Activated CD4-positive, alpha-beta T cell treated with anti-CD3 and anti-CD28 coated beads, Interleukin-2, amount 10 ng/mL, durations not matched to agents 7 days and 5 days (primary cell): ENCODE measurements at places on chromosomes 13 and 19. TPM values are rescaled to one million over a fixed set of nuclear protein-coding genes. Genes with fewer than 3 reads are reported as not detected.

GRCh38 chr19:18895038-18895823, 727 bp downstream of the CERS1 start:
- no peaks in the 10 kb centered on the region for H3K36me3 ChIP-seq
- H3K4me3 ChIP-seq = no peak overlapping the region
- no peak for DNase-seq
- H3K27me3 ChIP-seq = peaks cover 33% of the 10 kb centered on the region
- H3K27ac ChIP-seq = no peak overlapping the region
- peaks cover 2% of the 10 kb centered on the region for H3K4me1 ChIP-seq

DNA sequence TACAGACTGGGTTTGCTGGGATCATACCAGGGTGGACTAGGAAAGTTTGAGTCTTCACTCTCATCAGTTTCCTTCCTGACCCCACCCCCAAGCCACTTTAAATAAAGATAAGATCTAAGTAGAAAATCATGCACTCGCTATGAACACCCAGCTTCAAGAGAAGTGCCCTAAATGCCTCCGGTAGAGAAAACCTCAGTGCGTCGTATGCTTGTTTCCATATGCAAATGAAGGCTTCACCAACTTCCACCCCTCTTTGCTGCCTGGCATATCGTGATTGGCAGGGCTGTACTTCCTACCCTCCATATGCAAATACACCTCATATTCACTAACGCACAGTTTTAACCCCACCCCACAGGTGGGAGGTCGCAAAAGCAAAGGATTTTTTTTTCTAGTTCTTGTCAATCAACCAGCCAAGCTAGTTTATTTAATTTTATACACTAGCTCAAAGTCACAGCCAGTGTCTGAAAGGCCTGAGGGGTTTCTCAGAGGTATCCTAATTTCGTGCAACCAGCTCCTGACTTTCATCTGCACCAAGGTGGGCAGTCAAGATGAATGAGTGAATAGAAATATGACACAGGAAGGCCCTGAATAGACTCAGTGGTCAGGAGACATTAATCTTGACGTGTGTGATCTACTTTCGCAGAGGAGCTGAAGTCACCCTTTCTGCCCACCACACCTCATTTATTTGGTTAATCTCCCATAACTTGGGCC, 121.1 kb upstream of the TSHZ3 start:
- H3K4me3 ChIP-seq = no peak overlapping the region
- no peaks in the 10 kb centered on the region for H3K27me3 ChIP-seq
- H3K4me1 ChIP-seq = no peaks in the 10 kb centered on the region
- no peak overlapping the region for H3K27ac ChIP-seq
- no peaks in the 10 kb centered on the region for H3K36me3 ChIP-seq
- no peak for DNase-seq

DNA sequence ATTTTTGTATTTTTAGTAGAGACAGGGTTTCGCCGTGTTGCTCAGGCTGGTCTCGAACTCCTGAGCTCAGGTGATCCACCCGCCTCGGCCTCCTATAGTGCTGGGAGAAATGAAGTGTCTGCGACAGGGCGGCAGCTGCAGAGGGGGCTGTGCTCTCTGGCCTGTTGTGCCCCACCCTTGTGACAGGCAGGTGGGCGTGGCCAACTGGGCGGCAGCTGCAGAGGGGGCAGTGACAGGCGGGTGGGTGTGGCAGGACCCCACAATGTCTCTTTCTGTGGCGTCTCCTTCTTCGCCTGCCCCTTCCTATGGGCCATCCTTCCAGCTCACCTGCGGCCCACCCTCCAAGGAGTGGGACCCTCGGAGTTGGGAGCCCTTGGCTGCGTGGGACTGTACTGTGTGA, 11.8 kb downstream of the STK11 start:
- no peak for DNase-seq
- H3K4me1 ChIP-seq = peaks cover 21% of the 10 kb centered on the region
- H3K36me3 ChIP-seq = peaks cover 10% of the 10 kb centered on the region
- peak overlapping the region; percentile 46 for H3K27ac ChIP-seq

DNA sequence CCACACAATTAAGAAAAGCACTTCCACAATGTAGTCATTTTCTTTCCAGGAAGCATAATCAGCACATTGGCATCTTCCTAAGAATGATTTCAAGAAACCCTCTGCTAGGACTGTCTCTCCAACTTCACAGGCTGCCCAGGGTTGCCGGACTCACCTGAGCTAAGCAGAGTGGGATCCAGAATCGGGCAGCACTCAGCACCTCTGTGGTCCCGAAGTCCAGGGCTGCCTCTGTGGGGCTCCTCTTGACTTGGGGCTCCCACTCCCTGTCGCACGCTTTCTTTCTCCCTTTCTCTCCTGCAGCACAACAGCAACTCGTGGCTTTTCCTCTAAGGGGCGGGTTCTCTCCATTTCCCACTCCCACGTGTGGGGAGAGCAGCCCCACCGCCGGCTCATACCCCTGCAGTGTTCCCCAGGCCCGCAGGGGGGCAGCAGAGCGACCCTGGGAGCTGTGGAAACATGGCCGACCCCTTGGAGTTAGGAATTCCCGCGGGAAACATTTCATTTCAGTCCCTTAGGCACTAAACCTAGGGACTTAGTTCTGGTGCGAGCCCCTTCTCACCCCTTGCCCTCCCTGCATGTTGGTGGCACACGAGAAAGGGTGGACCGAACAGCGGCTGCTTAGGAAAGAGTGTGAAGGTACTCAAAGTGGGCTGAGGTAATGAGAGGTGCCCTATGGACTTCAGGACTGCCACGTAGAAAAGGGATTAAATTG, at the start of gene TMEM272:
TMEM272 (minus strand) TSS at position 316 of the 712 bp plus-strand sequence. CDS start 6,647 bp downstream, outside the sequence.
- peaks cover 12% of the 10 kb centered on the region for H3K4me1 ChIP-seq
- peaks cover 13% of the 10 kb centered on the region for H3K27me3 ChIP-seq
- H3K36me3 ChIP-seq = no peaks in the 10 kb centered on the region

DNA sequence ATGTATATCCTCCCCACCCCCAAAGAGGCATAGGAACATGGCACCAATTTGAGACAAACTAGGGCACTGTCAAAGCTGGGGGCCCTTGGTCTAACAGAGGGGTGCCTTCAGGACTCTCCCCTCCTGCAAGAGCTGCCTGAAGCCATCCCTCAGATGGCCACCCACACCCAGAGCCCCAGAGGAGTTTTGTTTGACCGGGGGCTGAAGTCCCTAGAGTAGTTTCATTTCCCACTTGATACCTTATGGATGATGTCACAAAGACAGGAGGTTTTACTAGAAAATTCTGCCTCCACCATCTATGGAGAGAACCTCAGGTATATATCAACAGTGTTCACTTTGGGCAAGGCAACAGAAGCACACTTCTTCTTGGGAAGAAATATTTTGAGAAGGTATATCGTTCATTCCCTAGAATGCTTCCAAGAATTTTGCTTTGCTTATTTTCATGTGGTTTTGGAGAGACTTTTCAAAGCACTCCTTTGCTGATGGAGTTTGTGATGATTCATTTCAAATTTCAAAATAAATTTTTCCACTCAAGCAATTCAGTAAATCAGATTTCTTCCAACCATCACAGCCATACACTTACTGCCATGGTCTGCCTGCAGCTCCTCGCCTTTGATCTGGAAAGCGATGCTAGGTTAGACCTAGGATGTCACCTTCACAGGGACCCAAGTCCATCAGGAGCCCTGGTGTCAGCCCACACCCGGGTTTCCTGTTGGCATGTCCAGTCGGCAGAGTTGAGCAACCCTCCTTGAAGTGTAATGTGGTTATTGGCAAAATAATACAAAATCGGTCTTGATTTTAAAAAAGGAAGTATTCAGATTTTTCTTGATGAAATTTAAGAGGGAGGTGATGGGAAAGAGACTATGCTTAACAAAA, 207.0 kb downstream of the SHISA2 start:
- H3K4me3 ChIP-seq = no peak overlapping the region
- H3K36me3 ChIP-seq = no peaks in the 10 kb centered on the region
- peaks cover 36% of the 10 kb centered on the region for H3K4me1 ChIP-seq
- no peak overlapping the region for H3K27ac ChIP-seq
- H3K27me3 ChIP-seq = peaks cover 3% of the 10 kb centered on the region

- H3K36me3 ChIP-seq = peaks cover 11% of the 10 kb centered on the region
- no peaks in the 10 kb centered on the region for H3K27me3 ChIP-seq
- H3K4me3 ChIP-seq = peak overlapping the region; percentile 84
- H3K4me1 ChIP-seq = peaks cover 18% of the 10 kb centered on the region
- DNase-seq = peak; percentile 64
Measured at GRCh38 chr19:610071-610800, 20.6 kb downstream of the HCN2 start.

- H3K36me3 ChIP-seq = no peaks in the 10 kb centered on the region
- no peak overlapping the region for H3K4me3 ChIP-seq
- no peak overlapping the region for H3K27ac ChIP-seq
- H3K4me1 ChIP-seq = no peaks in the 10 kb centered on the region
- DNase-seq = no peak
- no peaks in the 10 kb centered on the region for H3K27me3 ChIP-seq
Measured at GRCh38 chr13:62209529-62209928, 793.9 kb upstream of the PCDH20 start.

APLP1 gene
- 0.42 TPM for total RNA-seq

RDH8 gene
- total RNA-seq = not detected

VSTM2B gene
- total RNA-seq = not detected

AP1M2 gene
- not detected for total RNA-seq

RXFP2 gene
- total RNA-seq = not detected
